ENCODE measurements at places on chromosomes 5 and 9.

DNA sequence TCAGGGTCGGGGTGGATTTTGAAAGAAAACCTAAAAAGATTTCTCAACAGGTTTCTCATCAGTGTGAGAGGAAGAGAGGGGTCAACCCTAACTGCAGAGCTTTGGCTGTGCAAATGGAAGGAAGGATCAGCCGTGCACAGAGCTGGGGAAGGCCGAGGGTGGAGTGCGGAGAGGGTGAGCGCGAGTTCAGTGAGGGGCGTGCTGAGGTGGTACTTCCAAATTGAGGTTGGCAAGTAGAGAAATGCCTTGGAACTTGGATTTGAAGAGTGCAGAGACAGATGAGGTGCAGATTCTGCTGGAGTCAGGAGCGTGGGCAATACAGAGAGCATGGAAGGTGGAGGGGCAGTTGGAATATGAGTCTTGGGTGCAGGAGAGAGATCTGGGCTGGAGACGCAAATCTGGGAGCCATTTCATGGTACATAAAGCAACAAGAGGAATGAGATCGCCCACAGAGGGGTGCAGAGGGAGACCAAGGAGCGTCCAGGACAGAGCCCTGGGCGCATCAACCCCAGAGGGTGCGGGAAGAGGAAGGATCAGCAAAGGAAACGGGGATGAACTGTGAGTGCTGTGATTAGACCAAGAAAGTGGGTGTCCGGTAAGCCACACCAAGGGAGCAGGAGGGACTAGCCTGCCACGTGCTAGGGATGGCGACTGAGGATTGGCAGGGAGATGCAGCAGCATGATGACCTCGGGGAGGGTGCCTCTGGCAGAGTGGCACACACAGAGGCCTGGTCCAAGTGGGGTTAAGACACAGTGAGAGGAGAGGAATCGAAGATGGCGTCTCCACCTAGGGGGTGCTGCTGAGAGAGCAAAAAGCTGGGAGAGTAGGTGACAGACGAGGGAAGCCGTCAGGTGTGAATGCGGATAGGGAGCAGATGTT, 105.8 kb downstream of the ADAMTS2 start:
- DNase-seq: no peak

DNA sequence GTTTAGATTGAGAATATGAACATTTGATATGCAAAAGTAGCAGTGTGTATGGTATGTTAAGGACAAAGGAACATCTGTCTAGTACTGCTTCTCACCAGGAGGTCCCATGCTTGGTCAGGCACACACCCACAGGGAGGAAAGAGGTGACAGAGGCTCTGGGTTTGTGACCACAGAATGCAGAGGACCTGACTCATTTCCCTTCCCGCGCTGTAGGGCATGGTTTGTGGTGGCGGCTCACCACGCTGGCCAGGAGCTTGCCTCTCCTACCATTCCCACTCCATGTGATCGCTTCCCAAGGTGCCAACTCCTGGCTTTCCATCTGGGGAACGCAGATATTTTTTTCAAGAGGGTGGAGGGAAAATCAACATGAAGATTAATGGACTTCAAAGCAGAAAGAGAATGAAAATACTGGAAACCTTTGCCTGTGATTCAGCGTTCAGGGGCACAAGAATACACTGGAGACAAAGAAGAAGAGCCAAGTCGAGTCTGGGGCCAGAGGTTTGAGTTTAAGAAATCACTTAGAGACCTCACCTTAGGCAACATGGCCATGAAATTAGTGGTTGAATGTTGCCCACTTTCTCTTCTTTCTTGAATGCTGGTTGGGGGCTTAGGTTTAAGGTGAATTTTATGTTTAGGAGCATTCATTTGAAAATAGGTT, 477.8 kb downstream of the CCDC171 start:
- no peak for DNase-seq

DNA sequence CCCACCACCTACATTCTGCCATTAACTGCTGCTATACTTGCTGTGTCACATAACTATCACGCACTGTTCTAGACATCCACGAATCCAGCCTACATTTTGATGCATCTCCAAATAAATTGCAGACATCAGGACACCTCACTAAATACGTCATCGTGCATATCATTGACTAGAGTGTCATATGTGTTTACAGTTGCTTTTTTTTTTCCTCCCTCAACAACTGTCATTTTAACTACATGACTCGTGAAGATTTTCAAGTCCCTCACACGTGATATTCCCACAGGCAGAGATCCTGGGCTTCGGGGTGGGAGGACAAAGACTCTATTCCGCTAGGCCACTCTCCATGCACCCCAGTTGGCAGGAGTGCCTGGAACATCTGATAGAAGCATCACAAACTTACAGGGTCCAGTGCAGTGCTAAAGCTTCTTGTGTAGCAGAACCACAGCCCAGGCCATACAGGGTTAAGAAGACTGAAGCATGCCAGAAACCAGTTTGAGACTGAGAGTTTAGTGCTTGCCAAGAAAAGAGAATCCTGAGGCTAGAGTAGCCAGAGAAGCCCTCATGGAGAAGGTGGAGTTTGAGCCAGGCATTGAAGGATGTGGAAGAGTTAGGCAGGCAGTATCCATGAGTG, 1.1 kb downstream of the PCYOX1L start:
- DNase-seq: no peak

GRCh38 chr9:84758817-84759216, 89.3 kb downstream of the NTRK2 start:
- DNase-seq: no peak

GRCh38 chr5:36624277-36624676, 17.9 kb downstream of the SLC1A3 start:
- DNase-seq: no peak

- DNase-seq: peak; percentile 13
Measured at GRCh38 chr5:69048230-69048629, 45.6 kb upstream of the SLC30A5 start.

DNA sequence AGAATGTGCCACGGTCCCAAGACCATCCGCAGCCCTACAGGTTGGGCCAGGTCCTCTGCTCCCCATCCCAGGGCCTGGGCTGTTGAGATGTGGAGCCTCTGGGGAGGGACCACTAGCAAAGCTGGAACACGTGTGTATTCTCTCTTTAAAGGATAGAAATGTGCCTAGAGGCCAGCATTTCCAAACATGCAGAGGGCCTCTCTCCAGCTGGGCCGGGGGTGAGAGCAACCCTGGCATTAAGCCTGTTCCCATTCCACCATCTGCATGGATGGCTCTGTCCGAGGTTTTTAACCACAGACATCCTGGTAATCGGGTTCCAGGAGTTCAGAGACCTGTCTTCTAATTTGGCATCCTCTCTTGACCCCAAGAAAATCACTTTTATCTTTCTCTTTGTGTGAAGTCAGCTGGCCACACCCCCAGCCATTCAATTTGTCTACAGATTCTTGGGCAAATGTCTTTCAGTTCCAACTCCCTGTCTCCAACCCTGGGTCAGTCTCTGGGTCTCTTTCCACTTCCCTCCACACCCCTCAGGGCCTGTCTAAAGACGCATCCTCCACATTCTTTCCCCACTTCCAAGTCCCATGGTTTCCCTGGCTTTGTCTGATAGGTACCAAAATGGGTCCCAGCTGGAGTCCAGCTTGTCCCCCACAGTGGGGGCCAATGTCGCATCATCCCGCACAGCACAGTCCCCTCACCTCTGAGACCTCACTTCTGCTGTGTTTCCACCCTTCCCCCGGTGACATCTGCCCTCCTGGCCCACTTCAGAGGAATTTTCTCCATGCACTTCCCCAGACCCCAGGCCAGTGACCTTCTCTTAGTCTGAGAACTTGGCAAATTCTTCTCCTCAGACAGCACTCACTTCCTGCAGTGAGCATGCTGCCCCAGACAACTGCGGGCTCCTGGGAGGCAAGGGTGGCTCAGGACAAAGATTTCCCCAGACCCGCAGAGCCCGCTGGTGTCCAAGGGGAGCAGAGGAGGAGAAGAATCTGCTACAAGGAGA, 56.8 kb downstream of the PTPDC1 start:
- DNase-seq: no peak

GRCh38 chr5:58459146-58460001, 512 bp downstream of the PLK2 start:
- peak; percentile 73 for DNase-seq

GRCh38 chr5:7053125-7053524, 339.9 kb downstream of the TENT4A start:
- DNase-seq: no peak

DNA sequence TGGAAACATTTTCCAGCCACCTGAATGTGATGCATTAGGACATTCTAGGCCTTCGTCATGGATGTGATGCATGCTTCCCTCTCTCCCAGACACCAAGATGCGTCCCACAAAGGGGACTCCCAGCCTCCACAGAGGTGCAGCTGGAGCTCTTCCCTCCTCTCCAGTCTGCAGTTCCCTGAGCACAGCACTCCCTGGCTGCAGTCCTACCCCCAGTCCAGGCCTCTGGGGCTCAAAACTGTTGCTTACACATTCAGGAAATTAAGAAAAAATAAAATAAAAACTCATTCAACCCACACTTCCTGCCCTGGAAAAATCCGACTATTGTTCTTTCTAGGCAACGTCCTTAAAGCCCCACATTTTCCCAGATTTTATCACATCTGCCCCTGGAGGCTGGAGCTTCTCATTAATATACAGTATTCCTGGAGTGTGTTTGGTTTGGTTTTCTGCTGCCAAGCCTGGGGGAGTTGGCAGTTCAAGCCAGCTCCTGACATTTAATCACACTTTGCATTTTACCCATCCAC, 78.4 kb upstream of the ICE1 start:
- no peak for DNase-seq

DNA sequence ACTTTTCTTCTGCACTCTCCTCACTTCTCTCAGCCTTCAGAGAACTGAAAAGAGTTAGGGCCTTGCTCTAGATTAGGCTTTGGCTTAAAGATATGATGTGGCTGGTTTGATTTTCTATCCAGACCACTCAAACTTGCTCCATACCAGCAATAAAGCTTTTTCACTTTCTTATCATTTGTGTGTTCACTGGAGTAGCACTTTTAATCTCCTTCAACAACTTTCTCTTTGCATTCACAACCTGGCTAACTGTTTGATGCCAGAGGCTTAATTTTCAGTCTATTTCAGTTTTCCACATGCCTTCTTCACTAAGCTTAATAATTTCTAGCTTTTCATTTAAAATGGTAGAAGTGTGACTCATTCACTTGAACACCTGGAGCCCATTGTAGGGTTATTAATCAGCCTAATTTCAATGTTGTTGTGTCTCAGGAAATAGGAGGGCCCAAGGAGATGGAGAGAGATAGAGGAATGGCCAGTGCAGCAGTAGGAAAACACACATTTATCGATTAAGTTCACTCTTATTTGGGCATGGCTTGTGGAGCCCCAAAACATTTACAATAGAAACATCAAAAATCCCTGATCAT, 5.9 kb downstream of the ATPSCKMT start:
- no peak for DNase-seq

DNA sequence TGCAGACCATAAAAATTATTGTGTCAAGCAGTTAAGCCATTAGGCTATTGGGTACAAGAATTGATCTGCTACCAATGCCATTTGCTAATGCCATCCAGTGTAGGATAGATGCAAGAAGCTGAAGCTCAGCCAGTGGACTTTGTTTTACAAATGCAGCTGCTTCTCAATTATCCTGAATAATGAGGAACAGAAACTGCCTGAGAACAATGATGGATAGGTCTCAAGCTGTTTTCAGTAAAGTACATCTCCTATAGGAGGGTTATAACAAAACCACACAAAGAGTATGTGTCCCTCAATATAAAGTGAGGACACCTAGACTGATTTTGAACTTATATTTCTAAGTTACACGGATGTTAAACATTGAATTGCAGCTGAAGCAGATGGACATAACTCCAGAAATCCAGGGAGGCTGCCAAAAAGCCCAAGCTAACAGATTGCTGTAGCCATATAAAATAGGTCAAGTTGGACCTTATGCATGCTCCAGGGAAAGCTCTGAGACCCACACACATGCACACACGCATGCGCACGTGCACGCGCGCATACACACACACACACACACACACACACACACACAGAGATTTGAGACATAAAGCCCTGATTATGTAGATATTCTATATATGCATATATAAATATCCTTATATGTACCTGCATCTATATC, 482.7 kb upstream of the CD180 start:
- DNase-seq: no peak

DNA sequence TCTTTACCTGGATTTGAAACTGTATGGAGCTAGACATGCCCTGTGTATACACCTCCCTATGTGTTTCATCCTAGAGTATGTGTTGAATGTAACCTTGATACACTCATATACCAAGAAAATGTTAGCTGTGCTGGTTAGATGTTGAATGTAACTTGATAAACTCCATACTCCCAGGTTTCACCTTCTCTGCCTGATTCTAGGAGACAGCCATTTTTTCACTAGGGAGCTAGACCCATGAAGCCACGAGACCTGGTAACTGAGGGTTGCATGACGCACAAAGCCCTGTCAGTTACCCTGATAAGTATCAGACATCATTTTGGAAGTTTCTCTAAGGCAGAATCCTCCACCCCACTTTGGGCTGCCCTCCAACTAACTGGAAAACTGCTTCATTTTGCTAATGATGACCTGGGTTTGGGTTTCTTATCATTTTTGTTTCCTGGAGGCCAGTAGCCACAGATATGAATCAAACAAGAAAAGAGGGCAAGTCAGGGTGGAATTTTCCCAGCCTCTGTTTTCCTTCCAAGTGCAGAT, 478.5 kb upstream of the KIF2A start:
- no peak for DNase-seq

GRCh38 chr5:98957307-98957706, 28.5 kb upstream of the CHD1 start:
- no peak for DNase-seq
